ENCODE measurements at places on chromosomes 1 and 21.

DNA sequence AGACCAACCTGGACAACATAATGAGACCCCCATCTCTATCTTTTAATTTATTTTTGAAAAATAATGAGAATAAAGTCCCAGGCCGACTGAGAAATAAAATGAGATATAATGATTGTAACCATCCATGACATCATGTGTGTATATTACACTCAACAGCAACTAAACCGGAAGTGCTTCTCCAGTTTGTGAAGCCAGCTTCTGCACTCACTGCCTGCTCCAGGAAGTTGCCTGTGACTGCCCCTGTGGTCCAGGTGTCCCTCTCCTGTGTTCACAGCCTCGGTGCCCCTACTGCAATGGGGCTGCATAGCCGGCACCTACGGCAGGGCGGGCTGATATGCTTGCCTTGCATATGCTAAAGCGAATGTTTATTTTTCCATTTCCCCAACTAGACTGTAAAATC, 68.3 kb downstream of the SSBP3 start:
- no peak for DNase-seq

- no peak for DNase-seq
These were observed 7.6 kb downstream of the EPHX4 start for GRCh38 chr1:92037400-92037799.

DNA sequence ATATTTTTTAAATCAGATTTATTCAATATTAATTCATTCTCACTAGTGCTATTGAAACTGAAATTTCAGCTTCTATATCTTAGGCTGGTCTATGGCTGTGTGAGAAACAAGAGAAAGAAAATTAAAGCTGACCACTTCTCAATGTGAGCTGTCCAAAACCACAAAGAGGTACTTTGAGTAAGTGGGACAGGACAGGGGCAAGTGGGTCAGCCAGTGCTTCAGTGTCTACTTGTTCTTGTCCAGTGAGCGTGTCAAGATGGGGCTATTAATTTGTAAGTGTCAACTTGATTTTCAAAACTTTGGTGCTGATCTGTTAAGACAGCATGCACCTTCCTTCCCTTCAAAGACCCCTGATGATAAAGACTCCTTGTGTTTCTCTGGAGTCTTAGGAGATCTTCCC, 533.9 kb downstream of the PLPP3 start:
- no peak for DNase-seq

GRCh38 chr1:206467915-206468314, 2.4 kb upstream of the IKBKE start:
- DNase-seq = no peak

- no peak for DNase-seq
These were observed 64.4 kb upstream of the TLR5 start for GRCh38 chr1:223207293-223208066.

- DNase-seq = no peak
These were observed 3.8 kb upstream of the S100A2 start for GRCh38 chr1:153569465-153569864.

DNA sequence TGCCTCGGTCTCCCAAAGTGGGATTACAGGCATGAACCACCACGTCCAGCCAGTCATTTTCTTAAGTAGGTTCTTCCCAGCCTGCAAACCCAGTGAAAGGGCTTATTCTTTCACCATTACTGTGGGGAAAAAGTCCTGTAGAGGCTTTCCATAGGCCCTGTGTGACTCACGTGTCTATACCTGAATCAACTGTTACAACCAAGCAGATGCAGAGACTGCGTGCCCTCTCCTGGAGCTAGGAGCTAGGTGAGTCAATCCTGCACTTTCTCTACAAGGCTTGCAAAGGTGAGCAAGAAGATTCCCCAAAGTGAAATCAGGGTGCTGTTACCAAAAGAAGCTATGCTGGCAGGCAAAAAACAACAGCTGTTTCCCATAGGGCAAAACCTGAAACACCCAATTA, 13.8 kb upstream of the MPZL1 start:
- no peak for DNase-seq

DNA sequence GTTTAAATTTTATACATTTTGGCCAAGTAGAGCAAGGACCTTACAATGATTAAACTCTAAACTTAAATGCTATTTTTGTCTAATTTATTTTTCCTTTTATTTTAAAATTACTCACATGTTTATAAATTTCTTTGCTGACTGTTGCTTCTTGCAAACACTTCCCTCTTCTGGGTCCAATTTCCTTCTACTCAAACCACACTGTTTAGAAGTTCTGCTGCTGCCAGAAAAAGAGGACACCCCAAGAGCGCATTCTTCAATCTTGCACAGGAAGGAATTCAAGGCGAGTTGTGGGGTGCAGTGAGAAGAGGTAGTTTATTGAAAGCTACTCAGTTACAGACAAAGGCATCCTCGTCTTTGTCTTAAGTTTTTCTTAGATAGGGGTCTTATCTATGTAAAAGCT, 88.5 kb upstream of the NEK7 start:
- no peak for DNase-seq

- no peak for DNase-seq
These were observed 241.8 kb upstream of the IRF2BP2 start for GRCh38 chr1:234851450-234852438.

- no peak for DNase-seq
These were observed 163.6 kb upstream of the ARHGEF16 start for GRCh38 chr1:3290915-3291314.

- DNase-seq = no peak
These were observed 141.1 kb downstream of the TOMM20 start for GRCh38 chr1:234987415-234988154.

- no peak for DNase-seq
These were observed 137.3 kb downstream of the SLC30A10 start for GRCh38 chr1:219790834-219791615.

- DNase-seq = no peak
These were observed 125.0 kb upstream of the DMRTA2 start for GRCh38 chr1:50548243-50548642.

DNA sequence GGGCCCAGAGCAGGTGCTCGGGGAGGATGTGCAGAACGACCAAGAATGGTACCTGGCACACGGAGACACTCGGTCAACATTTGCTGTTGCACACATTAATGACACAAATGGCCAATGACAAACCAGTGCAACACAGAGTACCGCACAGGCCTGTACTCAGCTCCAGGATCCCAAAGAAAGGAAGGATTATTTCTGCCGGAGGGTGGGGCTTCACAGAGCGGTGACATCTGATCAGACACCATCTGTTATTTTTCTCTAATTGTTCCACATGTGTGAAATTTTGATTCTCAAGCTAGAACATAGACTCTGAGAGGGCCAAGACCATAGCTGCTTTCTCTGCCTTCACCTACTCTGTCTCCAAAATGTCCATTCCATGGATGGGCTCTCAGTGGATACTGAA, 100.4 kb downstream of the MRPL37 start:
- DNase-seq = no peak

DNA sequence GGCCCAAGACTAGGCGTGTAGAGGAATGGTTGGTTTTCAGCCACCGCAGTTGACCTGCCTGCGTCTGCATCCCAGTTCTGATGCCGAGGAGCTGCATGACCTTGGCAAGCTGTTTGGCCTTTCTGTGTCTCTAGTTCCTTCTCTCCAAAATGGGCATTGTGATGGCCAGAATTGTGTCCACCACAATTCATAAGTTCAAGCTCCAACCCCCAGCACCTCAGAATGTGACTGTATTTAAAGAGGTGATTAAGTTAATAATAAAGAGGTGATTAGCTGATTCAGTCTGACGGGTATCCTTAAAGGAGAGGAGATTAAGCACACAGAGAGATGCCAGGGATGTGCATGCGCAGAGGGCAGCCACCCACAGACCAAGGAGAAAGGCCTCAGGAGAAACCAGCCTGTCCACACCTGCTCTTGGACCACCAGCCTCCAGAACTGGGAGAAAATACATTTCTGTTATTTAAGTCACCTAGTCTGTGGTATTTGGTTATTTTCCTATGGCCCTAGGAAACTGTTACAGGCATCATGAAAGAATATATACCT, 28.5 kb downstream of the MAB21L3 start:
- DNase-seq = no peak

DNA sequence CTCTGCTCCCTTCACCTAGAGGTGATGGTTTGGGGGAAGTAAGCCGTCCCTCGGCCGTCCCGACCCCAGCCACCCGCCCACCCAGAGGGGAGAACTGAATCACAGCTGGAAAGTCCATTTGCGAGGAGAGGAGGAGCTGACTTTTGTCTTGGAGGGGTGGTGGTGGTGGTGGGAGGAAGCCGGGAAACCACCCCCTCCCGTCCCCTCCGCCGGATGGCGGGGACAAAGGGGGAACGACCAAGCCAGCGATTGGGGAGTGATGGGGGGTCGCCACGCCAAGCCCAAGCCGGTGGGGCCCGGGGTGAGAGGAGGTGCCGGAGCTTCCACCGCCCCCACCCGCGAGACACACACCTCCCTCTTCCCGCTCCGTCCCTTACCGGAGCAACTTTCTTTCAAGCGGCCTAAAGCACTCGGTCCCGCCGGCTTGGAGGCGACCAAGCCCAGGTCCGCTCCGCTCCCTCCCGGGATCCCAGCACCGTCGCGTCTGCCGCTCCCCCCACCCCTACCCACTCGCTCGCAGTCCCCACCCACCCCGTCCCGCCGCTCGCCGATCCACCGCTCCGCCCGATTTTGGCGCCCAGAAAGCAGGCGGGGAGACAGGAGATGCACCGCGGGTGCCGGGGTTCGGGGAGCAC, 540 bp downstream of the ARHGEF2 start:
- DNase-seq = peak; percentile 42

DNA sequence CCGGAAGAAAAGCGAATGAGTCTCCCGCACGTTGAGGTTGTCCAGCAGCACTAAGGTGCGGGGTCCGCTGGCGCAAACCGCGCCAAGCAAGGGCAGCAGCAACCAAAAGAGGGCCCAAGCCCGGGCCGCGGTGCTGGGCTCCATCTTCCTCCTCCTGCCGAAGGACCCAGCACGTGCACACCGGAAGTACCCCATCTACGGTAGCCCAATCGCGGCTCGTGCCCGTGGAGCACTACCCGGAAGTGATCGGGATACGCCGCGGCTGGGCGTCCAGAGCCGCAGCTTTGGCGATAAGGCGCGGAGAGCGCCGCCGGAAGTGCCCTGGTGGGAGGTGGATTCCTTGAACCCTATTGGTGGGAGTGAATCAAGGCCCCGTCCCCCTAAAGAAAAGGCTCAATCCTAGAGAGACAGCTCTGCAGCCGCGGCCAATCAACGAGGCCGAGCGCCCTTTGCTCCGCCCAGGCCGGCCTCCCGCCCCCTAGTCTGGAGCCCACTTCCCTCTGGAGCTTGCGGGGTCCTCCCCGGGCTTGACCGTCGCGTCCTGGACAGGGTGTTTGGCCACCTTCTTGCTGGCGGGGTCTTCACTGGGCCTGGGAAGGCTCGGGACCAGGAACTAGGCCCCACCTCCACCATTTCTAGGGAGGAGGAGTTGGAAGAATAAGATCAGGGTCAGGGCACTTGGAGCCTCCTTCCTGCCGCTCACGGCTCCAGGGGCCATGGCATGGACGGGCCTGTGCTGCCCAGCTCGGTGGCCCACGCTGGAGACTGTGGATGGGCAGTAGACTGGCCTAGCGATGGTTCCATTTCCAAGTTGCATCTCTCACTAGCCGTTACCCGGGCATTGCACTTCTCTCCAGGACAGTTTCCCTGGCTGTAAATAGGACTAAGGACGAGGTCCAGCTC, at the start of gene DDOST:
DDOST (minus strand) TSS at position 163 of the 903 bp plus-strand sequence; CDS start at position 144, 19 bp downstream.
- peak; percentile 82 for DNase-seq

- no peak for DNase-seq
These were observed 3.5 kb upstream of the CLEC20A start for GRCh38 chr1:178500091-178500770.

- no peak for DNase-seq
These were observed 77.5 kb downstream of the PTPN14 start for GRCh38 chr1:214473862-214474261.

DNA sequence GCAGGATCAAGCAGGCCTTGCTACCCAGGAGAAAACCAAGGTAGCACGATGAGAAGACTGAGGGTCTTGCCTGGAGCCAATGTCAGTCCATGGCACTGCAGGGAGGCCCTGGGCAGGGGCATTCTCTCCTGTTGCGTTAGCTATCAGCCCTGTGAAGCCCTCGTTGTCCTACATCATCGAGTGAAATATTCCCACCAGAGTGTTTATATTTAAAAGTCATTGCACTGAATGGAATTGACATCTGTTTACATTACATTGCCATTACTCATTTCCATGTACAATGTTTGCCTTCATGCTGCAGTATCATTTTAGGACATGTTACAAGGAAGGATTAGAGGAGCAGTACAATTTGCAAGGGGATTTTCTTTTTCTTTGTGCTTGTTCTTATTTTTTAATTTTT, 243.9 kb downstream of the KAZN start:
- no peak for DNase-seq

DNA sequence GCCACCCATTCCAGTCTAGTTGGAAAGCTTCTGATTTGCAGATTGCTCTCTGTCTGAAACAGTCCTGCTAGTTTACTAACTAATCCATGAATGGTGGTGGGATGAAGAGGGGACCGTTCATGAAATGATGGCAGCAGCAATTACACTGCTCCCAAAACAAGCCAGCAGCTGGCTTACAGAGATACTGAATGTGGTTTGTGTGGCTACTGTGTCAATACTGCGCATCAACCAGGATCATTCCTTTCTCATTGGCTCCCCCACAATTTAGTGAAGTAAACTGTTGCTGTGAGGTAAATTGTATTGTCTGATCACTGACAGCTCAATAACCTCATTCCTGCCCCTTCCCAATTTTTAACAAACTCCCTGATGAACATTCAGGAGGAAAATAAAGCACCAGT, 191.3 kb upstream of the LMO4 start:
- no peak for DNase-seq

- DNase-seq = no peak
These were observed 20.4 kb upstream of the KIAA1614 start for GRCh38 chr1:180892272-180892671.

GRCh38 chr1:100578201-100578600, 40.3 kb downstream of the GPR88 start:
- DNase-seq = no peak

- DNase-seq = no peak
These were observed 3.6 kb downstream of the NIBAN1 start for GRCh38 chr1:184970691-184971161.

DNA sequence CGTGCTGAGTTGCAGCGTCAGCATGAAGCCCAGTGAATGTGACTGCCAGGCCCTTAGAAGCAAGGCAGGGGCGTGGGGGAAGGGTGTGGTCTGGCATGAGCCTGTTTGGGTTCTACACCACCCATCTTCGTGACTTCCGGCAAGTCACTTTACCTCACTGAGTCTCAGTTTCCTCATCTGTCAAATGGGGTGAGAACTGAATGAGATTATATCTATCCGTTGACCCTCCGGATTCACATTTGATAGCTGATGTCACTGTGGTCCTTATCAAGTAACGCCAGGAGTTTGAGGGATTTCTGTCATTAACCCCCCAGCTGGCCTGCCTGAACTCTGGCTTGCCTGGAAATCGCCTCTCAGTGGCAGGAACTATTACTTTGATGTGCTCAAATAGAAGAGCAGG, 15.6 kb downstream of the MRPL37 start:
- DNase-seq = no peak

- no peak for DNase-seq
These were observed 34.2 kb downstream of the GJA5 start for GRCh38 chr1:147726168-147726567.

DNA sequence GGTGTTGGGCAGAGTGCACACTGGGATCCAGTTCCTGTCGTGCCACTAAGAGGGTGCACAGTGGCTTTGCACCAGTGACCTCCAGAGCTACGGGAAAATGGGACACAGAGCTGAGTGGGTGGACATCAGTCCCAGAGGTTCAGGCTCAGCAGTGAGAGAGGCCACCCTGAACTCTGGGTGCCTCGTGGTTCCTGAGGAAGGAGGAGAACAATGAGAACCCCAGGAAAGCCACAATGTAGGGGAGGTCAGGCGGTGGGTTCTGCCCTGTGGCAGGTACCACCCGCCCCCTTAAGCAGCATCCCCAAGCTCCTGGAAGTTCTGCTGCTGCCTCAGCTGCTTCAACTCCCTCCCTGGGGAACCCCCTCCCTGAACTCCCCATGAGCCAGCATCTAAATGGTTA, 112.2 kb downstream of the GRIK3 start:
- no peak for DNase-seq

Data from stimulated activated effector memory CD8-positive, alpha-beta T cell treated with anti-CD3 and anti-CD28 coated beads, Interleukin-12 subunit alpha, Interleukin-12 subunit beta, amount 100 ng/mL, for 72 hours (primary cell).